Testis (tissue), 5 donors: ENCODE measurements at places on chromosomes 6 and 20. TPM values are rescaled to one million over a fixed set of nuclear protein-coding genes. Genes with fewer than 3 reads are reported as not detected.
A peak's percentile ranks its signal among the peaks of the same experiment; 100 is the strongest.

Gene YWHAB
- total RNA-seq, result 106 TPM

Gene TRIM10
- total RNA-seq, result 0.25 TPM

Gene NMBR
- total RNA-seq, result 2.2 TPM

Gene MYL9
- total RNA-seq, result 265 TPM

Gene PRSS16
- total RNA-seq, result 7.9 TPM

Gene HLA-DQB1
- total RNA-seq, result 0.08 TPM

- no peaks in the 10 kb centered on the region for H3K27me3 ChIP-seq
- H3K36me3 ChIP-seq, result no peaks in the 10 kb centered on the region
- DNase-seq, result peak; percentile 59
- H3K27ac ChIP-seq, result no peak overlapping the region
- no peaks in the 10 kb centered on the region for H3K4me1 ChIP-seq
Measured at GRCh38 chr20:34538671-34539123, 19.8 kb upstream of the MAP1LC3A start.

- H3K27me3 ChIP-seq, result no peaks in the 10 kb centered on the region
- H3K27ac ChIP-seq, result no peak overlapping the region
- no peak overlapping the region for H3K4me3 ChIP-seq
- no peak for DNase-seq
- H3K4me1 ChIP-seq, result peaks cover 25% of the 10 kb centered on the region
- no peaks in the 10 kb centered on the region for H3K36me3 ChIP-seq
Measured at GRCh38 chr6:3801960-3802359, 47.2 kb upstream of the FAM50B start.

DNA sequence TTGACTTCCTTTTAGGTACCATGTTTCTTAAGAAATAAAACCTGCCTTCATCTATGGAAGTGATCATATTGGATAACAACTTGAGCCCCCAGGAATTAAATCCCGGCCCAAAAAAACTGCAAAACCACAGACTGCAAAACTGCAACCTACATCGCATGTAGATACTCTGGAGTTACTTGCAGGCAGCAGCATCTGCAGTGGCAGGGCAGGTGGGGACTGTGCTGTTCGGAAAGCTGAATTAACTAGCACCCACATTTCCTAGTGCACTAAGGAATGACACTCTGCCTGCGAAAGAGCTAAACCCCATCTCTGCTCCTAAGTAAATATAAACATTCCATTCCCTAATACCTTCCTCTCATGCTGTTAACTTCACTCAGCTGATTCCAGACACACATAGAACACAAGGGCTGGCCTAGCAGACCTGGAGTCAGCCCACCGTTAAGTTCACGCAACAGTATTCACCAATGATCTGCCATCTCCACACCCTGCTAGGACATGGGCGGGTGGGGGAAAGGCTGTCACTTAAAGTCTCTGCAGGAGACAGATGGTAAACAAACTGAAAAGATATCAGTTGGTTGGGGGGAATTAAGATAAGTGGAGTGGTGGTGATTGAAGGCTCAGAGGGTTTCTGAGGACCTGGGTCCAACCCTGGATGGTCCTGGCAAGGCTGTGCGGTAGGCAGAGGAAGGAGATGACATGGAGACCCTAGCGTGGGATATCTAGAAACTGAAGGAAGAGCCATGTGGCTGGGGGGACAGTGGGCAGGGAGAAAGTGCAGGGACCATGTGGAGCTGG, 128.4 kb downstream of the SYCP2 start:
- no peaks in the 10 kb centered on the region for H3K36me3 ChIP-seq
- H3K27ac ChIP-seq, result no peak overlapping the region
- H3K27me3 ChIP-seq, result no peaks in the 10 kb centered on the region
- H3K4me1 ChIP-seq, result no peaks in the 10 kb centered on the region
- peak; percentile 7 for DNase-seq
- H3K4me3 ChIP-seq, result no peak overlapping the region

DNA sequence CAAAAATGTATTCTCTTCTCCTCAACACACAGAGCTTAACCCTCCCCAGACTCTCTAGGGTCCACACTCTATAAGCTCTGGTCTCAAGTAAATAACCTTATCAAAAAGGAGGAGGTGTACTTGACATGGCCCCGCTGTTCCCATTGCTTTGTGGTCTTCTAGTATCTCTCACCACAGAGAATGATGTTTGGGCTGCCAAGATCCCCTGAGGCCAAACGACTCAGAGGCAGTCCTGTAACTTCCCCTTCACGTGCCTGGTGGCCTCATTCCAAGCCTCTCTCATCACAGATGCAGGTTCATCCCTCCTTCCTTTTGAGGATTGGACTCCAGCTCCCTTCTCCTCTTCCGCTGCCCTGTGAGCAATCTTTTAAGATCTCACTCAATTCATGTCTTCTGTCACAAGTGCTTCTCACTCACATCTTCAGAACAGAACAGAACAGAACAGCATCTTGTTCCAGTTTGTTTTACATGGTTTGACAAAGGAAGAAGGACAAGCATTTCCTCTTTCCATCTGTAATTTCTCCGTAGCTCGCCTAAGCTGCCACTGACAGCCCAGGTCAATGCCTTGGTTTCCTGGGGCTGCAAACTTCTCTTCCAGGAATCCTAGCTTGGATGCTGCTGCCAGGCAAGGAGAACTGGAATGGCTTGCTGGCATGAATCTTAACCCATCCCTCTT, 541.5 kb downstream of the CD83 start:
- H3K4me3 ChIP-seq, result no peak overlapping the region
- H3K27me3 ChIP-seq, result no peaks in the 10 kb centered on the region
- no peaks in the 10 kb centered on the region for H3K4me1 ChIP-seq

GRCh38 chr20:62528983-62529891, 53.4 kb upstream of the GATA5 start:
- H3K4me3 ChIP-seq, result no peak overlapping the region
- H3K27ac ChIP-seq, result no peak overlapping the region
- DNase-seq, result peak; percentile 78

- H3K4me1 ChIP-seq, result no peaks in the 10 kb centered on the region
- no peak for DNase-seq
- no peaks in the 10 kb centered on the region for H3K27me3 ChIP-seq
- H3K27ac ChIP-seq, result no peak overlapping the region
- H3K36me3 ChIP-seq, result no peaks in the 10 kb centered on the region
Measured at GRCh38 chr6:2547355-2547754, 203.4 kb downstream of the MYLK4 start.

- no peaks in the 10 kb centered on the region for H3K36me3 ChIP-seq
- no peak for DNase-seq
- no peaks in the 10 kb centered on the region for H3K27me3 ChIP-seq
- H3K4me3 ChIP-seq, result no peak overlapping the region
Measured at GRCh38 chr6:92507552-92507951, 911.8 kb downstream of the EPHA7 start.

GRCh38 chr6:25130518-25130917, 148.7 kb upstream of the CARMIL1 start:
- H3K4me3 ChIP-seq, result no peak overlapping the region
- no peaks in the 10 kb centered on the region for H3K4me1 ChIP-seq
- no peak for DNase-seq
- H3K27me3 ChIP-seq, result no peaks in the 10 kb centered on the region

GRCh38 chr6:88074791-88075190, 27.1 kb downstream of the SPACA1 start:
- DNase-seq, result no peak
- H3K4me3 ChIP-seq, result no peak overlapping the region
- no peaks in the 10 kb centered on the region for H3K36me3 ChIP-seq
- no peak overlapping the region for H3K27ac ChIP-seq

- no peaks in the 10 kb centered on the region for H3K36me3 ChIP-seq
- H3K27me3 ChIP-seq, result no peaks in the 10 kb centered on the region
- H3K4me3 ChIP-seq, result no peak overlapping the region
- DNase-seq, result no peak
- no peaks in the 10 kb centered on the region for H3K4me1 ChIP-seq
Measured at GRCh38 chr20:54021446-54022235, 48.8 kb downstream of the BCAS1 start.

DNA sequence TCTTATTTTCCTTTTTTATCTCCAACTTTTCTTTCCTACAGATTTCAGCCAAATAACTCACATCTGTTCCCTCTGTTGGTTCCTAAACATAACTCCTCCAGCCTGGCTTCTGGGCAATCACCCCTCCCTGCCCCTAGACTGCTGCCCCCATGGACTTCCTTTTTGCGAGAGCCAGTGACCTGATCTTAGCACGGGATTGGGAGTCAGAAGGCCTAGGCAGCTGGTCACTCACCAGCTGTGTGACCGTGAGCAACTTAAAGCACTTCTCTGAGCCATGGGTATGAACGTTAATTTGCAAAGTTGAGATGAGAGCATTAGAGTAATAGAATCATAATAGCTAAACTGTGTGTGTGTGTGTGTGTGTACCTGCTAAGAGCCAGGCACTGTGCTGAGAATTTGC, 4.5 kb upstream of the MMP9 start:
- no peaks in the 10 kb centered on the region for H3K27me3 ChIP-seq
- H3K4me3 ChIP-seq, result no peak overlapping the region
- H3K36me3 ChIP-seq, result no peaks in the 10 kb centered on the region

DNA sequence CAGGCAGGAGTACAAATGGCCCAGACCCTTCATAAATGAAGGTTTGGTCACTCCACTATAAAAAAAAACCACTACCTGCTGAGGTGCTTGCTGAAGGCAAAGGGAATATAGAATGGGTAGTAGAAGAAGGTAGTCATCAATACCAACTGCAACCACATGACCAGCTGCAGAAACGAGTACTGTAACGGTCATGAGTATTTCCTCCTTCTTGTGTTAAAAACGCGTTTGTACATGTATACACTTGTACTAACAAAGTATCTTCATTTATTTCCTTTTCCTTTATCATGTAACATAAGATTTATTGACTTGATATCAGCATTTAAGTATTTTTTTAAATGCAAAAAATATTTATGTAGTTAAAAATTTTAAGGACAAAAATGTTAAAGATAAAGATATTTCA, 238.6 kb downstream of the TFAP2B start:
- H3K4me3 ChIP-seq, result no peak overlapping the region
- no peaks in the 10 kb centered on the region for H3K27me3 ChIP-seq

- no peak overlapping the region for H3K4me3 ChIP-seq
- H3K36me3 ChIP-seq, result no peaks in the 10 kb centered on the region
- H3K27ac ChIP-seq, result no peak overlapping the region
Measured at GRCh38 chr20:45091366-45091765, 9.6 kb downstream of the KCNS1 start.

- H3K27me3 ChIP-seq, result no peaks in the 10 kb centered on the region
- no peaks in the 10 kb centered on the region for H3K36me3 ChIP-seq
- DNase-seq, result no peak
- H3K27ac ChIP-seq, result no peak overlapping the region
- no peaks in the 10 kb centered on the region for H3K4me1 ChIP-seq
Measured at GRCh38 chr20:45432294-45432693, 16.4 kb downstream of the PIGT start.

DNA sequence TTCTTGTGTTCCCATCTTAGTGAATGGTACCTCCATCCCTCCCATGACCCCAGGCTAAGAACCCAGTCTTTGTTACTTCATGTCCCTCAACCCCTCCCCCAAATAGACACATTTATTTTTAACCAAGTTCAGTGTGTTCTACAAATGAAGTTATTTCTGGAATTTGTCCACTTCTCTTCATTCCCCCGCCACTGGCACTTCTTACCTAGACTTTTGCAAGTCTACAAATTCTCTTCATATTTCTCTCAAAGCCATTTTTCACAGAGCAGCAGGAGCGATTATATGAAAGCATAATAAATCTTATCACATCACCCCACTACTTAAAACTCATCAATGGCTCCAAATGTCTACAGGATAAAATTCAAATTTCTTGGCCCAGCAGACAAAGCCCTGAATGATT, 131.4 kb downstream of the BTBD9 start:
- H3K27ac ChIP-seq, result no peak overlapping the region
- DNase-seq, result no peak
- no peaks in the 10 kb centered on the region for H3K27me3 ChIP-seq
- no peaks in the 10 kb centered on the region for H3K36me3 ChIP-seq
- H3K4me1 ChIP-seq, result peaks cover 13% of the 10 kb centered on the region
- no peak overlapping the region for H3K4me3 ChIP-seq

DNA sequence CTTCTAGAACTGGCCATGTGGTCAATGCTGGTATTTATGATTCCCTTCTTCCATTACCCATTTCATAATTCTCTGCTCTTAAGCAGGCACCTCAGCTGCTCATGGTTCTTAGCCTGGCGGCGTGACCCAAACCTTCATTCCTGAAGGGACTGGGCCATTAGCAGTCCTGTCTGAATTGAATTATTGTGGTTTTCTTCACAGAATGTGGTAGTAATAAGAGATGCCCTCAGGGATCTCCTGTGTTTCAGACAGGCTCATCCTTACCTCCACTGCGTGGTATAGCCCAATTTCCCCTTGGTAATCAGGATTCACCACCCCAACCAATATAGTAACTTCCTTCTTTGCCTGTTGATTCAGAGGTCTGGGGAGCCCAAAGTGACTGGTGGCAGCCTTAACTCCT, 37.6 kb downstream of the PKIB start:
- no peak for DNase-seq
- H3K27me3 ChIP-seq, result no peaks in the 10 kb centered on the region
- no peaks in the 10 kb centered on the region for H3K4me1 ChIP-seq
- H3K4me3 ChIP-seq, result no peak overlapping the region
- no peaks in the 10 kb centered on the region for H3K36me3 ChIP-seq

DNA sequence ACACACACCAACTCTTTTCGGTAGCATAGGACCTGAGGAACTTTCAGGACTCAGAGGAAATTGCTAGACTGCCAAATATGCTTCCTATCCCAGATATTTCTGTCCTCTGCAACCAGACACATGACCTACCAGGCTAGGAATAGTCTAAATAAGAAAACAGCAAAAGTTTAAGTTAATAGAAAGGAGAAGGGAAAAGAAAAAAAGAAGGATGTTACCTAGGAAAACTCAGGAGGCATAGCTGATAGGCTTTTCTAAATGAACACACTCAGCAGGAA, 74.6 kb downstream of the MAP3K5 start:
- H3K36me3 ChIP-seq, result no peaks in the 10 kb centered on the region
- no peak overlapping the region for H3K4me3 ChIP-seq
- H3K4me1 ChIP-seq, result peaks cover 14% of the 10 kb centered on the region
- DNase-seq, result no peak
- H3K27ac ChIP-seq, result peak overlapping the region; percentile 3

DNA sequence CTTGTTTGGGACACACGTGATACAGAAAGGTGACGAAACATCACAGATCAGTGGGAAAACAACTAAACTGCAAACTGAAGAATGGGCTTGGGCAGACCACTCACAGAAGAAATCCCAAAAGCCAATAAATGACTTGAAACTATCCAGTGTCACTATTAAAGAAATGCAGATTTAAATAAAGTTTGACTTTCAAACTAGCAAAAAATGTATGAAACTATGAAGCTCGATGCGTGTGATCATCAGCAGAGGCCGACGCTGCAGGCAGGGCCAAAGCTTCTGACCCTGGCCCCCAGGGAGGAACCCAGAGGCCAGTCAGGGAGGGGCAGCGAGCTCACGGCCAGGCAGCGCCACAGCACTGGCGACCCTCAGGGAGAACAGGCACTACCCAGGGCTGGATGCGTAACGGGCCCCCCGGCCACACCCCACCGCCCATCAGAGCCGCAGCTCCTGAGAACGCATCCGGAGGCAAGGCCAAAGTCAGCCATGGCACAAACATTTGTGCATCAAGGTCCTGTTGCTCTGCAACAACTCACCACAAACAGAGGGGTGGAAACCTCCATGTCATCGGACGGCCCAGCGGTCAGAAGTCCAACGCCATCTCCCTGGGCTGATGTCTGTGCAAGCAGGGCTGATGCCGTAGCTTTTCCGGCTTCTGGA, 94.1 kb downstream of the YTHDF1 start:
- no peak overlapping the region for H3K4me3 ChIP-seq
- DNase-seq, result no peak
- H3K27ac ChIP-seq, result no peak overlapping the region
- H3K27me3 ChIP-seq, result no peaks in the 10 kb centered on the region
- no peaks in the 10 kb centered on the region for H3K36me3 ChIP-seq

- H3K36me3 ChIP-seq, result no peaks in the 10 kb centered on the region
- H3K4me3 ChIP-seq, result peak overlapping the region; percentile 79
- peak overlapping the region; percentile 92 for H3K27ac ChIP-seq
- peaks cover 23% of the 10 kb centered on the region for H3K4me1 ChIP-seq
Measured at GRCh38 chr6:107956586-107957307, 1.3 kb downstream of the SEC63 start.
